Naive thymus-derived CD8-positive, alpha-beta T cell (primary cell): ENCODE measurements at places on chromosomes 1 and 21. TPM values are rescaled to one million over a fixed set of nuclear protein-coding genes. Genes with fewer than 3 reads are reported as not detected.

- DNase-seq = no peak
These were observed 4.1 kb upstream of the OR2M5 start for GRCh38 chr1:248140846-248141245.

DNA sequence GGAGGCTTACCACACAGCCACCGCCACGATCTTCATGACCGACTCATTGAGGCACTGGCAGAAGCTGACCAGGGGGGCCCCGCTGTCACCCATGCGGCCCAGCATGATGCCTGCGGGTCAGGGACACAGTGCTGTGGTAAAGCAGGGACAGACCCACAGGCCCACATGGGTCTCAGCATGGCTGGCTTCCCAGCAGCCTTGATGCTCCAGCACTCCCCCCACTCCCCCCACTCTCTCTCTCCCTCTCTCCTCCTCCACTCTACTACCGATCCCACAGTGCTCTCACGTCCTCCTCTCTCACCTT is 31.4 kb downstream of the PODN start:
- DNase-seq = no peak

GRCh38 chr1:232471250-232471649 is 158.7 kb downstream of the SIPA1L2 start:
- DNase-seq = no peak

GRCh38 chr1:56430141-56430839 is 149.1 kb downstream of the PLPP3 start:
- no peak for DNase-seq

The CACNA1S gene
- not detected for polyA plus RNA-seq

The KCNK2 gene
- not detected for polyA plus RNA-seq

The CELA2B gene
- not detected for polyA plus RNA-seq

The RNU1-3 gene
- polyA plus RNA-seq = not detected

The CNR2 gene
- polyA plus RNA-seq = 0.57 TPM
